Suppressor macrophage treated with lipopolysaccharide for 4 hours (primary cell): ENCODE measurements at places on chromosomes 5 and 9.

DNA sequence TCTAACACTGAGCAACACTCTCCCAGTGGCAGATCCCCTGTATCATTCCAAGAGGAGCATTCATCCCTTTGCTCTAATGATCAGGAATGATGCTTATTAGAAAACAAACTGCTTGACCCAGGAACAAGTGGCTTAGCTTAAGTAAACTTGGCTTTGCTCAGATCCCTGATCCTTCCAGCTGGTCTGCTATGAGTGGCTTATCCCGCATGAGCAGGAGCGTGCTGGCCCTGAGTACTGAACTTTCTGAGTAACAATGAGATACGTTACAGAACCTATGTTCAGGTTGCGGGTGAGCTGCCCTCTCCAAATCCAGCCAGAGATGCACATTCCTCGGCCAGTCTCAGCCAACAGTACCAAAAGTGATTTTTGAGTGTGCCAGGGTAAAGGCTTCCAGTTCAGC lies 29.7 kb downstream of the GABRP start:
- no peak for DNase-seq

DNA sequence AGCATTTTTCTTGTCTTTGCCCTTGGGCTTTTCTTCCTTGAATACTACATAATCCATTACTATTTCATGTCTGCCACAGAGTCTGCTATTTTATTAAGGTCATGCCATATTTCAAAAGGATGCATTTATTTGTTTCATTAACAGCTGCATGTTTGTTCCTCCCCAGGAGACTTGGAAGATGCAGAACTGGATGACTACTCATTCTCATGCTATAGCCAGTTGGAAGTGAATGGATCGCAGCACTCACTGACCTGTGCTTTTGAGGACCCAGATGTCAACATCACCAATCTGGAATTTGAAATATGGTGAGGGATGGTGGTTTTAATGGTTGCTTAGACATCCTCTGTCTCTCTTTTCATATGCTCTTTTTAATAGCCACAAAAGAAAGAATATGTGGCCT lies 4.0 kb downstream of the IL7R start:
- no peak for DNase-seq

- DNase-seq, result no peak
Measured at GRCh38 chr5:1724822-1725602, 74.6 kb downstream of the MRPL36 start.

- no peak for DNase-seq
Measured at GRCh38 chr5:14743601-14744295, 79.2 kb downstream of the OTULIN start.

DNA sequence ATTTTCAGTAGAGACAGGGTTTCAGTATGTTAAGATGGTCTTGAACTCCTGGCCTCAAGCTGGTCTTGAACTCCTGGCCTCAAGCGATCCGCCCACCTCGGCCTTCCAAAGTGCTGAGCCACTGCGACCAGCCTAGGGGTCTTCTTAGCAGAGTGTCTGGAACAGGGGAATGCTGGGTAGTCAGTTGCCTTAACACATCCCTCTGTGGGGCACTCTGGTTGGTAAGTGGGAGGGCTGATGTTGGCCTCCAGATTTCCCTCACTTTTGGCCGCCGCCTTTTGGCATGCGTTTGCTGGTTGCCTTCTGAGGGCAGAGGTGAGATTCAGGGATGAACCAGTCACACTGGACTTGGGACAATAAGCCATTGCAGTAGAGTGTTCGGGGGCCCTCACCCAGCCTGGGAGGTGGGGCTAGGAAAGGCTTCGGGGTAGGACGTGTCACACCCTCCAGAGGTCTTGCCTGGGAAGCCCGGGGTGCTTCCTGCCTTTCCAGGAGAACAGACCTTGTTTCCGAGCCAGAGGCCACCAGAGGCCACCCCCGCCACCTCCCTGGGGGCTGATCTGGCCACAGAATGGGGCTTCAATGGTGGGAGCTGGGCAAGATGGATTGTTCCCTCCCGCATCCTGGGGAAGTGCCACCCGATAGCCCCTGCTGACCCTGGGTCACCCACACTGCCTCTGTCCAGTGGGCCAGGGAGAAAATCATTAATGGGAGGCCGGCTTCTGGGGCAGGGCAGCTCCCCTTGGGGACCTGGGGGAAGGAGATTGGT lies 13.3 kb downstream of the FGF18 start:
- DNase-seq, result no peak

DNA sequence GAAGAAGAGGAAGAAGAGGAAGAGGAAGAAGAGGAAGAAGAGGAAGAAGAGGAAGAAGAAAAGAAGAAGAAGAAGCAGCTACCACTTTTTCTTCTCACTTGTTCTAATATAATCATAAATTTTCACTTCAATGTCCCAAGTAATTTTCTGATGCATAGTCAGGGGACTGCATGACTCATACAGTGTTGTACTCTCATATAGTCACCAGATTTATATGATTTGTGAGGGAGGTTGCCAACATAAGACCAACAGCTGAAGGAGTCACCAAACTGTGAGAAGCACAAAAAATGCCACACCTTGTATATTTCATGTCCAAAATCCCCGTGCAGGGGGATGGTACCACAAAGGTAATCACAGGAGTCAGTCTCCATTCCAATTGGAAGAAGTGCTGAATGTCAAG lies 32.7 kb upstream of the DMRTA1 start:
- DNase-seq, result peak; percentile 6

DNA sequence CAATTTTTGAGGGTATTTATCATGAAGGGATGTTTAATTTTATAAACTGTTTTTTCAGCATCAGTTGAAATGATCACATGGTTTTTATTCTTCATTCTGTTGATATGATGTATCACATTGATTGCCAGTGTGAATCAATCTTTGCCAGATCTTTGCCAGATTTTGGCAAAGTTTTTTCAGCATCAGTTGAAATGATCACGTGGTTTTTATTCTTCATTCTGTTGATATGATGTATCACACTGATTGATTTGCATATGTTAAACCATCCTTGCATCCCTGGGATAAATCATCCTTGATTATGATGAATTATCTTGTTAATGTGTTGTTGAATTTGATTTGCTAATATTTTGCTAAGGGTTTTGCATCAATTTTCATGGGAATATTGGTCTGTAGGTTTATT lies 140.9 kb upstream of the TAS2R1 start:
- DNase-seq, result no peak

- no peak for DNase-seq
Measured at GRCh38 chr9:97382099-97382718, 29.7 kb upstream of the TDRD7 start.

GRCh38 chr9:36940500-36940853 lies 93.6 kb downstream of the PAX5 start:
- no peak for DNase-seq

DNA sequence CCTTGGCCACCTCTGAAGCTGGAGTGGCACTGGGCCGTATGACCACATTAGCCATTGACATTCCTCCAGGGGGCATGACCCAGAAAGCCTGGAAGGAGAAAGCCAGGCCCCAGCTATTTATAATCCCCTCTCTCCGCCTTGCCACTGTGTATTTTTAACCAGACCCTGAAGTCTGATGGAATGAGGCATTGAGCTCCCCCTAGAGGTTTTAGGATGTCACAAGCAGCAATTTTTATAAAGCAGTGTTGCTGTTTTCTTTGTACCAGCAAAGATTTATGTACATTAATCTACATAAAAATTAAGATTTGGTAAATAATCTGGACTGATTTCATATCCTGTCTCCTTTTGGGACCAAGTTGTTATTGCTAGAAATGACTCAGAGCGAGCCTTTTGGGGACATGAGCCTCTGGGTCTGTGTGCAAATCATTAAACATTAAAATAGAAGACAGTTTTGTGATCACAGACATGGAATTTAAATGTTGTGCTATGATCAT lies 127.1 kb downstream of the TRIO start:
- DNase-seq, result peak; percentile 63

- no peak for DNase-seq
Measured at GRCh38 chr5:53045263-53045662, 56.1 kb downstream of the ITGA2 start.

GRCh38 chr9:127118597-127119319 lies 3.7 kb downstream of the ANGPTL2 start:
- no peak for DNase-seq

GRCh38 chr5:84433461-84433860 lies 48.8 kb upstream of the EDIL3 start:
- DNase-seq, result no peak

- DNase-seq, result no peak
Measured at GRCh38 chr9:113531919-113532808, 68.6 kb downstream of the RGS3 start.

DNA sequence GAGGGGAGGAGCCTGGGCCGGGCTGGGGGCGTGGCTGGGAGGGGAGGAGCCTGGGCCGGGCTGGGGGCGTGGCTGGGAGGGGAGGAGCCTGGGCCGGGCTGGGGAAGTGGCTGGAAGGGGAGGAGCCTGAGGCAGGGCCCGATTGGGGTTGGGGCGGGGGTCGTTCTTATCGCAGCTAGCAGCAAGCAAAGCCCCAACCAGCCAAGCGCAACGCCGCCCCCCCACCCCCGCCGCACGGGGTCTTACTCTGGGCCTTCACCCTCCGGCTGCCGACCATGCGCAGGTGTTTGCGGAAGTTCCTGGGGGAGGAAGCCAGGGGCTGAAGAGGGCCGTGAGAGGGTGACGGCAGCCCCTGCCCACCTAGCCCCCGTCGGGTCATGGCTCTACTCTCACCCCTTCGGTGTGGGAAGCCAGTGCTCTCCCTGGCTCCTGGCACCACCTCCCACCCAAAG lies 5.0 kb downstream of the NSMF start:
- DNase-seq, result peak; percentile 47

- peak; percentile 59 for DNase-seq
Measured at GRCh38 chr9:129102791-129103594, 7.6 kb downstream of the CRAT start.

- no peak for DNase-seq
Measured at GRCh38 chr5:121263456-121263855, 588.2 kb upstream of the FTMT start.

- DNase-seq, result no peak
Measured at GRCh38 chr5:84091127-84091799, 293.4 kb downstream of the EDIL3 start.

DNA sequence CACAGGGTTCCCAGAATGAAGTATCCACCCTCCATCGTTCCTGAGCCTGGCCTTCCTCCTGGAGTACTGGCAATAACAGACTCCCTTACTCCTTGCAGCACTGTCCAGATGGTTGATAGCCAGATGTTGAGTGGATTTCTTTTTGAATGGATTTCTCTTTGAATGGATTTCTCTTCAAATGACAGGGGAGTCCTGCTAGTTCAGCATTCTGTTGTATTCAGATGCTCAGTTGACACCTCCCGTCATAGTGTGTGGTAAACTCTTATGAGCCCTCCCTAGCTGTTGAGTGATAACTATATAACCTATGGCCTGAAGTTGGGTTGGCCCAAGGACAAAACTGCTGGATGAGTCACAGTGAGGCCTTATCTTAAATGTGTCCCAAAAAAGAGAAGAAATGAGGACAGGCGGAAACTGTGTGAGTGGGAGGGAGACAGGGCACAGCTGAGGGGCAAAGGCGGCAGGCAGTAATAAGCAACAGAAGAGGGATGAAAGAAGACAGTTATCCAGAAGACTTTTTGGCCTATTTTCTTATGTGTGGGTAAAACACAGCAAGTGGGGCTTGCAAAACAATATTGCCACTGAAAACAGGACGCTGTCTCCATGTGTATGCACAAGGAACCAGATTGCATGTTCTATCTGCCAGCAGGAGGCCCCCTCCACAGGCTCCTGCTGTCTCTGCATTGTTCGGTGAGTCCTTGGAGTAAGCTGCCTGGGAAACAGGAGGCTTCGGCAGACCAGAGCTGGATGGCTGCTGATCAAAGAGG lies 209.5 kb upstream of the S1PR3 start:
- DNase-seq, result peak; percentile 50

DNA sequence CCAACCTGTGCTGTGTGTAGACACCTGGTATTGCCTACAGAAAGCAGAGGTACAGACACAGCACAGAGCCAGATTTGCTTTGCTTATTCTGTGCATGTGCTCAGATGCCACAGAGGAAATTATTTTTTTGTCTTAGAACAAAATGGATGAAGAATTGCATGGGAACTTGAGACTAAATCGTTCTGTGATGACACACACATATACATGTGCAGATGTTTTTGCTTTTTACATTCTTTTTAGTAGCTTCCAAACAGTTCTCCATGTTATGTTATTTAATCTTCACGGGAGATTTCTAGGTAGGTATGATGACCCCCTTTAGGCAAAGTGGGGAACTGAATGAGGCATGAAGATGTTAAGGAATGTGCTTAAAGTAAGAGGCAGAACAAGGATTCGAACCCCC lies 221.5 kb upstream of the PANK3 start:
- no peak for DNase-seq

- no peak for DNase-seq
Measured at GRCh38 chr9:132075853-132076252, 3.8 kb downstream of the MED27 start.

DNA sequence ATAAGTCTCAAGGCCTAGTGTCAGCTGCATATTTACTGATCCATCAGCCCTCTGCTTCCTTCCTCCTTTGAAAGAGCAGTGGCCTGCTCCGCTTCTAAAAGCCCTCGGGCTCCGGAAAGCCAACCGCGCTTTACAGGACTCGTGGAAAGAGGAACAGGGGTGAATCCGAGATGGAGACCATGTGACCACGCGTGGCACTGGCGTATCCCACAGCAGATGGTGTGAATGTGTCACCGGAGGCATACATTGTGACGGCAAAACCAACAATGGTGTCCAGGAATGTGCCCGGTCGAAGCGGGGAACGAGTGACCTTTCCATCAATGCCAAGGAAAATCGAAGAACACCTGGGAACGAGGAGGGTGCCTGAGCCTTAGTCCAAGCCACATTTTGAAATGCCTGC lies 484.6 kb downstream of the SPATA31A7 start:
- DNase-seq, result no peak

- peak; percentile 33 for DNase-seq
Measured at GRCh38 chr9:91117959-91118703, 243.6 kb downstream of the AUH start.

- DNase-seq, result no peak
Measured at GRCh38 chr5:144035046-144035740, 135.3 kb downstream of the YIPF5 start.

- no peak for DNase-seq
Measured at GRCh38 chr5:41795125-41795524, 75.1 kb downstream of the OXCT1 start.

DNA sequence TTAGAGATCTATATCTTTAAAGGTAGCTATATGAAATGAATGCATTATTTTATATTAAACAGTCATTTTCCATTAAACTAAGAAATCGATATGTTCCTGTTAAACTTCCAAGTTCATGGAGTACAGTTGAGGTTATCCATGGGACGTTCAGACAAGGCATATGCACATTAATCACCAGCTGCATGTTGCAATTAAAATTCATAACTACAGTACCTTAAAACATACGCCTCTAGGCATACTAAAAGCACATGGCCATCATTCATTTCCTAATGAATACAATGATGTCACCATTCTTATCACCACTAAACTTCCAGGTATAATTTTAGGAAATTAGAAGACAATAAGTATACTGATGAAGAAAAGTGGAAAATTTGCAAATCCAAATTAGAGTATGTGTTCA lies 174.3 kb downstream of the CDH12 start:
- no peak for DNase-seq

- no peak for DNase-seq
Measured at GRCh38 chr9:127449332-127449966, 1.8 kb downstream of the RPL12 start.

- no peak for DNase-seq
Measured at GRCh38 chr5:40112875-40113274, 566.8 kb upstream of the PTGER4 start.

- no peak for DNase-seq
Measured at GRCh38 chr9:69465473-69465872, 140.5 kb downstream of the ENTREP1 start.

- no peak for DNase-seq
Measured at GRCh38 chr9:130186839-130187522, 14.8 kb downstream of the NCS1 start.
